Stimulated activated CD8-positive, alpha-beta memory T cell treated with anti-CD3 and anti-CD28 coated beads, Interleukin-7, amount 100 ng/mL, for 4 hours (primary cell): ENCODE measurements at places on chromosomes 7 and 10.

GRCh38 chr10:97117372-97117771 is 68.4 kb downstream of the SLIT1 start:
- DNase-seq = no peak

DNA sequence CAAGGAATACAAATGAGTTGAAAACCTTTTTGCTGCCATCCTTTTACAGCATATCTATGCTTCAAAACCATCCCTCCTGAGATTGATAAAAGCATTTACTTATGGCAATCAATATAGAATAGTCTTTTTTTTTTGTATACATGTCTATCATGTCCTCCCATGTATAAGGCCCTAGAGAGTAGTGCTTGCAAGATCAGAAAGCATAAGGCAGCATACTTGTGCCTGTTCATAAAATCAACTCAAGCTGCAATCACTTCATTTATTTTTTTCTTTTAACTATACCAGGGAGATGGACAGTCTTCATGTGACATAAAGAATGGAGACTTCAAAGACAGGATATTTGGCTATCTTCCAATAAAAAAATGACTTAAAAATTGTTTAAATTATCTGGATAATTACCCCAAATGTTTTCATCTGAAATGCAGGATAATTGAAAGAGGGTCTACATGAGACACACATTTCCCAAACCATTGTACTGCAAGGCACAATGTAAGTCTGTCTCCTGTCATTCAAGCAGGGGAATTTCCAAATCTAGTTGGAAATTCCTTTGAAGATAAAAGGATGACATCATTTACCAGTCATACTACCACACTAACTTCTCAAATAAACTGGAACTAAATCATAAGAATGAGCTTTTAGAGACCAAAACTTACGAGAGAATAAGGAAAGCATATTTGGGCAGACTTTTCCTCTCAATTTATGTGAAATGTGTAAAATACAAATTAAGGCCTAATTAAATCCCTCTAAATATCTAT is 22.5 kb downstream of the LRRN3 start:
- DNase-seq = no peak

- no peak for DNase-seq
Measured at GRCh38 chr10:113534423-113534822, 18.4 kb upstream of the HABP2 start.

GRCh38 chr10:78528749-78529204 is 495.1 kb downstream of the RPS24 start:
- no peak for DNase-seq

- DNase-seq = peak; percentile 56
Measured at GRCh38 chr7:1065585-1066241, 21.4 kb downstream of the GPR146 start.

DNA sequence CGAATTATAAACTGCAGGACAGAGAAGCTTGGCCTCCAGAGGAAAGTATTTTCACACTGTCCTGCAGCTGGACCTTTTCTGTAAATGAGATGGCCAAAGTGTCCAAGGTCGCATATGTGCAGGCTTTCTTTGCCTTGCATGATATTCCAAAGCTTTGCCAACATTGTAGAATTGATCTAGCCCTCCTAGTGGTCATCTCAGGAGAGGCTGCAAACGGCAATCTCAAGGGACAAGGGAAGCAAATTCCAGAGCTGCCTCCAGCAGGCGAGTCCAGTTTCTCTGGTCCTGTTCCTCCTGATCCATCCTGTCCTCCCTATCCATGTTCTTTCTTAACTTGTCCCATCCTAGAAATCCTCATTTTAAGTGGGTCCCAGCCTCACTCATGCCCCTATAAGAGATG is 373.4 kb upstream of the PCDH15 start:
- no peak for DNase-seq

DNA sequence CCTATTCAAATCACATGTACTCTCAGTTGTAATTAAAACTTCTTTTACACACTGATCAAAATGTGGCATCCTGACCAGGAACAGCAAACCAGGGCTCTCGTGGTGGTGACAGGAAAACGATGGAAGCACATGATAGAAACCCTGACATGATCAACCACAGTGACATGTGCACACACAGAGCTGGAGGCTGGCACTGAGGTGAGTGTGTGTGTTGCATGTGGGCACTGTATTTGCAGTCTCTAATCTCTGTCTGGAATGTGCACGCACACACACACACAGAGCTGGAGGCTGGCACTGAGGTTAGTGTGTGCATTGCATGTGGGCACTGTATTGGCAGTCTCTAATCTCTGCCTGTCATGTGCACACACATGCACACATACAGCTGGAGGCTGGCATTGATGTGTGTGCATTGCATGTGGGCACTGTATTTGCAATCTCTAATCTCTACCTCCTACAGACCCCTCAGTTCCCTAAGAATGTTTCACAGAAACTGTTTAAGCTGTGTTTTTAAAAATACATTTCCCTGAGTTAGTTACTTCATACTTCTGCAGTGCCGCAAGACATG is 406.9 kb downstream of the SFMBT2 start:
- no peak for DNase-seq

GRCh38 chr10:133060881-133061280 is 26.8 kb upstream of the ADGRA1 start:
- DNase-seq = no peak

GRCh38 chr7:78018641-78019446 is 220.3 kb downstream of the PHTF2 start:
- DNase-seq = no peak

DNA sequence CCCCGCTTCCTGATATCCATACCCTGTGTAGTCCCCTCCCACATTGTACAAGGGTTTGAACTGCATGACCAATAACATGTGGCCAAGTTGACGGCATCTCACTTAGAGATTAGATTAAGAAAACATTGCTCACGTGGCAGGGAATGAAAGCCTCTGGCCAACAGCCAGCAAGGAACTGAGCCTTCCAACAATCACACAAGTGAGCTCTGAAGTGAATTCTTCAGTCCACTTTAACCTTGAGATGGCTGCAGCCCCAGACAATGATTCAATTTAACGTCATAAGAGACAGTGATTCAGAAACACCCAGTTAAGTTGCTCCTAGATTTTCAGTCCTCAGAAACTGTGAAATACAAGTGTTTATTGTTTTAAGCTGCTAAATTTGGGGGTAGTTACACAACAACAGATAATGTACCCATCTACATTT is 165.9 kb upstream of the PLXNA4 start:
- no peak for DNase-seq
